Hematopoietic multipotent progenitor cell treated with erythropoietin and hydrocortisone succinate and interleukin-3 and kit ligand, for 6 days (in vitro differentiated cells): ENCODE measurements at places on chromosomes 12 and 14.

- DNase-seq: no peak
Observed at GRCh38 chr14:81555684-81556083, 22.0 kb upstream of the SEL1L start.

GRCh38 chr12:45326358-45326975 is 110.6 kb downstream of the ANO6 start:
- no peak for DNase-seq

- peak; percentile 79 for DNase-seq
Observed at GRCh38 chr12:121443193-121443870, 43.4 kb downstream of the RNF34 start.

- no peak for DNase-seq
Observed at GRCh38 chr14:67735336-67736147, 33.9 kb downstream of the RDH12 start.

DNA sequence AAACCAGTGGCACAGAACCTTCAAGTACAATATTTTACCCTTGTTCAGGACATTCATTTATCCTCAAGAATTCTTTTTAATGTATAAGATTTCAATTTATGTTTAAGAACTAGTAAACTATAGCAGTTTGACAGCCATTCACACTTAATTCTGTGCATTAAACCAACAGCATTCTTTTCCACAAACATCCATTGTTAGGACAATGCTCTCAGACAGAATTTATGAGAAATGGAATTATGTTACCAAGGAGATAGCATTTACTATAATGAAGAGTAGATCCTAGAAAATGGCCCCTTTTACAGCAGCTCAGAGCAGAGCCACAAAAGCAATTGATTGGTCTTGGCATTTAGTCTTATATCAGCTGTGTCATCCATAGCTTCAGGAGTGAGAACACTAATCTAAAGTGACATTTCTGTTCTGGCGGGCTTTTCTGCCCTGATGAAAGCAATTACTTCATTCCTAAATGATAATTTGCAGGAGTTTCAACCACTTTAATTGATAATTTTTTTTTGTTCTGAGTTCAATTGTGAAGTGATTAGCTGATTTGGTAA is 268.9 kb downstream of the NPAS3 start:
- DNase-seq: no peak

- no peak for DNase-seq
Observed at GRCh38 chr14:102711946-102712345, 65.3 kb upstream of the TRAF3 start.

- no peak for DNase-seq
Observed at GRCh38 chr12:32477714-32478113, 78.4 kb downstream of the FGD4 start.

- DNase-seq: no peak
Observed at GRCh38 chr12:53700567-53700966, 24.7 kb upstream of the ATP5MC2 start.

- no peak for DNase-seq
Observed at GRCh38 chr12:80701388-80701787, 6.0 kb upstream of the MYF6 start.

DNA sequence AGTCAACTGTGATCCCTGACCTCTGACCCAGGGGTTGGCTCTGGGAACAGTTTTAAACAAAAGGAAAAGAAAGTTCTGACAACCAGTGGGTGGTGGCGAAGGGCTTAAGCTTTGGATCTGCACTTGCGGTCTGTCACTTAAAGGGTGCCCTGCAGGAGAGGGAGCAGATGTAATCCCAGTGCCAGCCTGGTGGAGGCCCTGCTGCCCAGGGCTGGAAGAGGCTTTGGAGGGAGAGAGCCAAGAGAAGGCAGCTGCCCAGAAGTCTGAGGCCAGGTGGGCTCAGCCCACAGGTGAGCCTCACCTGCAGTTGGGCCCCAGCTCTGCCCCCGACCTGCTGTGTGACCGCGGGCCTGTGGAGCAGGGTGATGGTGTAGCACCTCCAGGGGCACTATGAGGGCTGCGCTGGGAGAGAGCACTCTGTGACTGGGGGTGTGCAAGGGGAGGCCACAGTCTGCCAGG is 19.1 kb downstream of the SH2B3 start:
- peak; percentile 32 for DNase-seq

- DNase-seq: no peak
Observed at GRCh38 chr12:33423706-33424105, 15.9 kb downstream of the SYT10 start.

- no peak for DNase-seq
Observed at GRCh38 chr12:91219919-91220318, 37.3 kb upstream of the DCN start.

DNA sequence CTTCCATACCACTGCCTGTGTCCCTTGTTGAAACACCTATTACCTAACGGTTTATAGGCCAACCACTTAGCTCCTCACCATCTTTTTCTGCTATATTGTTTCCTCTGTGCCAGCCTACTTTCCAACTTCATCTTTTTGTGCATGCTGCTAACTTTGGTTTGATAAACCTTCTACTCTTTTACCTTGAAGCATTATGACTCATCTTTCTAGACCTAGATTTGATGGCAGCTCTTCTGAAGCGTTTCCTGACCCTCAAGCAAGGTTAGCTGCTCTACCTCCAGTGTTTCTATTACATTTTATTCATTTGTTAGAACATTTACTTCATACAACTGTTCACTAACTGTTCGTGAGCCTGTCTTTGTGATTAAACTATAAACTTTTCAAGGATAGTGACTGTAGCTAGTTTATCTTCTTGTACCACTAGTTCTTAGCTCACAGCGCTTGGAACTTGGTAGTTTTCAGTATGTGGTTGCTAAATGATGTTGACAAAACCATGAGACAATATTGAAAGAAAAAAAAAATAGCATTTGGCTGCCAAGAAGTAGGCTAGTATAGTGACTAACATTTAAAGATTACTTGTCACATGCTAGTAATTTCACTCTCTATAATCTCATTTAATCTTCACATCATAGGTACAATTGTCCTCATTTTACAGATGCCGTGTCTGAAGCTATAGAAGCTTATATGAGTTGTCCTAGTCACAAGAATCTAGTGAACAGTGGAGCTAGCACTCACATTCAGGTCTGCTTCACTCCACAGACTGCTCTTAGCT is 79.5 kb downstream of the APAF1 start:
- DNase-seq: no peak

- no peak for DNase-seq
Observed at GRCh38 chr12:124753228-124753591, 110.5 kb downstream of the SCARB1 start.

DNA sequence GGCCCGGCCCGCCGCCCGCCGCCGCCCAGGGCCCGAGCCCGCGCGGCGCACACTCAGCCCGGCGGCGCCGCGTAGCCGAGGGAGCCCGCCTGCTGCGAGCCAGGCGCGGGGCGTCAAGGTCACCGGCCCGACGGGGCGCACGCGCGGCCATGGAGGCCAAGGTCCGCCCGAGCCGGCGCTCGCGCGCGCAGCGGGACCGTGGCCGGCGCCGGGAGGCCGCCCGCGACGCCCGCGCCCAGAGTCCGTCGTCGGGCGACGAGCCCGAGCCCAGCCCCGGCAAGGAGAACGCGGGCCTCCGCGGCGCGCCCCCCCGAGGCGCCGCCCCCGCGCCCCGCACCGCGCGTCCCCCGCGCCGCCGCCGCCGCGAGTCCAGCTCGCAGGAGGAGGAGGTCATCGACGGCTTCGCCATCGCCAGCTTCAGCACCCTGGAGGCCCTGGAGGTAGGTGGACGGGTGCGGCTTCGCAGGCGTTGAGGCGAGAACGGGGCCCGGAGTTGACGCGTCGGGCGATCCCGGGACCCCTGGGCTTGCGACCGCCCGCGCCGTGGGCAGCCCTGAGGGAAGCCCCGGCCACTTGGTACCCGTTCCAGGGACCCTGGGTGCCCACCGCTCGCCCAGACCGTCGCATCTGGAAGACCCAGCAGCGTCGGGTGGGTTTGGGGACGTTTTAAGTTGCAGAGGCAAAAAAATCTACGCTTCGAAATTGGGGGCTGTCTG is 629 bp downstream of the FBRSL1 start:
- DNase-seq: peak; percentile 35
